ENCODE measurements at places on chromosomes 1 and 21.

DNA sequence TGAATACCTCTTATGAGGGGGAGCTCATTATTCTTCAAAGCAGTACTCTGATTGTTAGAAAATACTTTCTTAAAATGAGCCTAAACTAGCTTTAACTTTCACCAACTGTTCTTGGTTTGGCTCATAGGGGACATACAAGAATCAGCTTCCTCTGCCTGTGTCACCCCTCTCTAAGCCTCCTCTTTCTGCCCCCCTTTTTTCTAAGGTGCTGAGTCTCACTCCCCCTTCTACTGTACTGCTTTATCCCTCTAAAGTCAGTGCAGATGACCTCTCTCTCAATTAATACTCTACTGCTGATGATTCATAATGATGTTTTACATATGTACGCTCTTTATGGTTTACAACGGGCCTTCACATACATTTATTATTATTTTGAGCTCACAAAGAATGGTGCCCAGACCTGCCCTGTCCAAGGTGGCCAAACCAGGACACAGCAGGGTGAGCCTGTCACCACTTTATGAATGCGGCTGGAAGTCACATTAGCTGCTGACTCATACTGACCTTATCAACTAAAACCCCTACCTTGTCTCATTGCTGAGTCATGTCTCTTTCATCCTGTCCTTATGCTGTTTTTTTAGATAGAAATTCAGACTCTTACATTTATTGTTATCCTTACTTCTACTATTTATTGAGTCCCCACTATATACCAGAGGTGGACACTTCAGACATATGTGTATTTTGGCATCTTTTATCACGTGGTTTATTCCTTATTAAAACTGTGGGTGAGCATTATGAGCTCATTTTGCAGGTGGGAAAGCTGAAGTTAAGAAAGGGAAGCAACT lies 126.9 kb downstream of the RNF220 start:
- no peak for DNase-seq

GRCh38 chr1:5727871-5728643 lies 264.2 kb downstream of the NPHP4 start:
- DNase-seq: no peak

- peak; percentile 38 for DNase-seq
These were observed at the start of gene SNX7 for GRCh38 chr1:98661544-98662355. Gene SNX7, plus strand, starts transcription at chr1:98661721. Its CDS starts 11 bp downstream, at chr1:98661732.

- DNase-seq: no peak
These were observed 137.4 kb upstream of the VAMP3 start for GRCh38 chr1:7633506-7634245.

Measured in GM19239 (cell line).